Cardiac fibroblast (primary cell): ENCODE measurements at places on chromosomes 4 and X.

GRCh38 chrX:38127961-38128360 lies 92.7 kb downstream of the SRPX start:
- no peak for DNase-seq

DNA sequence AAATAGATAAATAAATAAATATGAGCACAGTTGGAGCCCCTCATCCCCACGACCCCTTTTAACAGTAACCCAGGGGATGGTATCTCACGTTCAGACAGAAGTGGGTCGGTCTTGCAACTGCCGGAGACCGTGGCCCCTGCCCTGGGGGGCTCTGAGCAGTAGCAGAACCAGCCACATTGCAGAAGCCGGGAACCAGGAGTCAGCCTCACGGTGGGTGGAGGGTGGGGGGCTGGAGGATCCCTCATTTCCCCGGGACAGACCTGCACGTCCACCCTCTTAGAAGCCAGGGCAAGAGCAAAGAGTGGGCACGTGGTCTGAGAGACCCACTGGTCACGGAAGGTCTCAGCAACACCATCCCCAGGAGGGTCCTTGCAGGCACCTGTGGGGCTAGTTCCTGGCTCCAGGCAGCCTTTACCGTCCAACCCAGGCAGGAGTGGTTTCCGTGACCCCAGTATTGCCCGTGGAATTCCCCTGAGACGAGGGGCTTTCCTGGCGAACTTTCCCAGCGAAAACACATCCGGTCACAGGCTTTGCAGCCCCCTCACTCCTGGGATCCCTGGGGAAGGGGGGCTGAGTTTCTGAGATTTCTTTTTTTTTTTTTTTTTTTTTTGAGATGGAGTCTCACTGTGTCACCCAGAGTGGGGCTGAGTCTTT lies 8.8 kb upstream of the IL3RA start:
- DNase-seq: no peak

DNA sequence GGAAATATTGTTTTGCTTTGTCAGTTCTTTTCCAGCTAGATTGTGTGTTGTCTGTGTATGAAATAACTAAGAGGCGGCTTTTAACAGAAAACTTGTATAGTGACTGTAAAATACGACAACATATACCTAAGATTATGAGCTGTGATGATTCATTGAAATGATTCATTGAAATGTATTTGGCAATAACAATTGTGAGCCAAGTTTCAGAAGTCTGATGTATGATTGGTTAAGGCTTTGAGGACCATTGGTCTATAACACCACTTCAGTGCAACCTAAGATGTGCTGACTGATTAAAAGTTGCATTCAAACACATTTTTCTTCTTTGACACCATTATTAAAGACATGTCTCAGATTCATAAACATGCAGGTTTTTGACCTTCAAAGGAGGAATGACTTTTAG lies 76.6 kb downstream of the PTPN13 start:
- peak; percentile 89 for DNase-seq

DNA sequence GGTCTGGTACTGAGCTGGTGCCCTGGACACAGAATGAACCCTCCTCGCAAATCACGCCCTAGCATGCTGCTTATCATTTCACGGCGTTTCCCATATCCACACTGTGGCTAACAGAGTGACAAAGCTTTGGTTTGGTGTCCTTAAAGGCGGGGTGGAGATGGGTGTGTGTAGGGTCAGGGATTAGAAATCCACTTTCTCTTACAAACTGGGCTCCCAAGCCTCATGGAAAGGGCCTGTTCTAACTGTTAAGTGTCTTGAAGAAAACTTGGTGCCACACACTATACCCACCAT lies 735 bp upstream of the CHRDL1 start:
- DNase-seq: no peak

DNA sequence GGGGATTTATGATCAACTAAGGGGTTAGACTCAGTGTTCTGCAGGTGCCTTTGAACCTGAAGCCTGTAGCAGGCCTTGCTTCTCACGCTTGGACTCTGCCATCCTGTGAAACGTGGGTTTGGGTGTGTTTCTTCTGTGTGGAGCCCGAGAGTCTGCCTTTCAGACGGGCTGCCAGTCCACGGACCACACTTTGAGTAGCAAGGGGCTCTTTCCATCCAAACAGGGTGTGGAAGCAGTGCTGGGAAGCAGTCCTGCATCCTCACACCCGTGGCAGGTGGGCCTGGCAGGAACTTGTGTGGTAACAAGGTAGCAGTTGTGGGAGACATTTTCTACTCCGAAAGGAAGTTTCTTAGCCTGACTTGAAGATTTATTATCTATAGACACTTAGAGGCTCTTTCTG lies 22.7 kb downstream of the RGS12 start:
- DNase-seq: no peak

DNA sequence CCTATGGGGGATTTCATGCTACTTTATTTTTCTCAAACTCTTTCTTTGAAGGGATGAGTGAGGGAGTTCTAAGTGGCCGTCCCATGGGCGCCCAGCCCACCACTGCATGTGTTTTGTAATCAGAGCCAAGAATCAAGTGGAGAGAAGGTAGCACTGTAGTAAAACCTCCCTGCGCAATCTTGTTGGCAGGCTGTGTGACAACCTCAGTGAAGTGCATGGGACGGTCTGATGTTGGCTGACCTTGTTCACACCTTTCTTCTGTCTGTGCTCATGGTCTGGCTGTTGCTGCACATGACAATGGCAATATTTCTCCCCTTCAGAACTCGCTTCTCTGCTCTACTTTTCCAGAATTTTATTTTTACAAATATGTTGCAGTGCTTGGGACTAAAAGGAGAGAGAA lies 71.2 kb upstream of the SHISA3 start:
- no peak for DNase-seq

DNA sequence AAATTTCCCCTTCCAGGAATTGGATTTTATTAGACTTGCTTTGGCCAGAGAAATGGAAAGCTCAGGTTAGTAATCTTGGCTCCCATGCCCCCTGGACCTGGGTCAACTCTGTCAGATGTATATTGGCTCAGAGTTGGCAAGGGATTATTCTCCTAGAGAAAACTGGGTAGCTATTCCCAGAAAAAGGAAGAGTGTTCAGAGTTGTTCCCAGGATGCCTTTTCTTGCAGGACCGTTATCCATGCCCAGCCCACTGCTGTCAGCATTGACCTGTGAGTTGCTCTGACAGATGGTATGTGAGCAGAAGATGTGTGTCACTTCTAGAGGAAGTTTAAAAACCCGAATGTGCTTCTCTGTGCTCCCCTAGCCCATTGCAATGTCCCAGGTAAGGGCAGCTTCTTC lies 509.9 kb upstream of the ZFP42 start:
- no peak for DNase-seq

- no peak for DNase-seq
Measured at GRCh38 chrX:20620306-20620705, 353.6 kb upstream of the RPS6KA3 start.

DNA sequence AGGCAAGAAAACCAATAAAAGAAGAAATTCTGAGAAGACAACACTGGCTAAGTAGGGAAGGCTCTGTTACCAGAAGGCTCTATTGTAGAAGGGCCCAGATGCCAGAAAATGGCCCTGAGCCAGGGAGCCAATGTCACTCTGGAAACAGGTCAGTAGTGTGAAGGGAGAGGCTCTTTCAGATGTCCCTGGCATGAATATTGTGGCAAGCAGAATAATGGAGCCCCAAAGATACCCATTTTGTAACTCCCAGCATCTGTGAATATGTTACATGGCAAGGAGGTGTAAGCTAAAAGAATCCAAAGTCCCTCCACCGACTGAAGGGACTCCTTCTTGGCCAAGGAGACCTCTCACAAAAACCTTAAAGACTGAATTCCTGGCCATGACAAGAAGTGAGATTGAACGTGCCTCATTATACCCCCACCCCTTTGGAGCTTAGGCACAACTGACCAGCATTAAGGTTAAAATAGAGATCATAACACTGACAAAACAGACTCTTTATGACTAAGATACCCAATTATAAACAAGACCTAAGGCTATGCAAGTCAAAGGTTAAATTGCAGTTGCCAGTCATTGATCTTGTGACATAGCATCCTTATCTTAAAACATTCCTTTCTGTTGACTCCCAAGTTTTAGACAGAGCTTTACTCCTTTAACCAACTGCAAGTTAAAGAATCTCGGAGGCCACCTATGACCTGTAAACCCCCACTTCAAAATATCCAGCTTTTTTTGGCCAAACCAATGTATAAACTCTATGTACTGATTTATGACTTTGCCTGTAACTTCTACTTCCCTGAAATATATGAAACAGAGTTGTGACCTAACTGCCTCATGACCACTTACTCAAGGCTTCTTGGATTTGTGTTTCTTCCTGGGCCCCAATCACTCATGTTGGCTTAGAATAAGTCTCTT lies 42.2 kb upstream of the SMIM10 start:
- peak; percentile 66 for DNase-seq

- DNase-seq: no peak
Measured at GRCh38 chr4:99507762-99508161, 3.1 kb upstream of the C4orf17 start.

DNA sequence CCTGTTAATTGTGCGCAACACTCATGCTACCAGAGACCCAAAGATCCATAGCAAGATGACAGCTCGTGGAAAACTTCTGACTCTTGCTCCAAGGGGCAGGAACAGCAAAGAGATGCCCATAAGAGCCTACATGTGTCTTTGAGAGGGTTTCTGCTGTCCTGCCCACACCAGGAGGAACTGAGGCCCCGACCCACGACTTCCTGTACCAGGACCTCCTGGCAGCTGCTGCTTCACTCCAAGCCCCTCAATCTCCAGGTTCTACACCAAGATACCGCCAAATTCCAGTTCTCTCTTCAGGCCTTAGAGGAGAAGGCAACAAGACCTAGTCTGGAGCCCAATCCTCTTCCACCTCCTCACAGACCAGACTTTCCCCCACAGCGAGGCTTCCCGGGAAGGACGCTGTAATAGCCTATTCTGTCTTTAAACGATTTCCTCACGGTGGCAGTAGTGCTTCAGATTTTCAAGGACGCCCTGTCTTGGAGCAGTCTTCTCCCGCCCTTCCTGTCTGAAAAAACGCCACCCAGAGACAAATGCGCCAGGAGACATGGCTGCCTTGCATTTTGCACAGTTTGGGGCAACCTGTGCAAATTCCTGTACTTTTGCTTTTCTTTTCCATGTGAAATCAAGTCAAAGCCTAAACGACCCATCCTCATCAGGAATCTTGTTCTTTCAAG lies 230.2 kb upstream of the STK26 start:
- peak; percentile 34 for DNase-seq

GRCh38 chrX:9728261-9728660 lies 37.4 kb downstream of the GPR143 start:
- DNase-seq: no peak

DNA sequence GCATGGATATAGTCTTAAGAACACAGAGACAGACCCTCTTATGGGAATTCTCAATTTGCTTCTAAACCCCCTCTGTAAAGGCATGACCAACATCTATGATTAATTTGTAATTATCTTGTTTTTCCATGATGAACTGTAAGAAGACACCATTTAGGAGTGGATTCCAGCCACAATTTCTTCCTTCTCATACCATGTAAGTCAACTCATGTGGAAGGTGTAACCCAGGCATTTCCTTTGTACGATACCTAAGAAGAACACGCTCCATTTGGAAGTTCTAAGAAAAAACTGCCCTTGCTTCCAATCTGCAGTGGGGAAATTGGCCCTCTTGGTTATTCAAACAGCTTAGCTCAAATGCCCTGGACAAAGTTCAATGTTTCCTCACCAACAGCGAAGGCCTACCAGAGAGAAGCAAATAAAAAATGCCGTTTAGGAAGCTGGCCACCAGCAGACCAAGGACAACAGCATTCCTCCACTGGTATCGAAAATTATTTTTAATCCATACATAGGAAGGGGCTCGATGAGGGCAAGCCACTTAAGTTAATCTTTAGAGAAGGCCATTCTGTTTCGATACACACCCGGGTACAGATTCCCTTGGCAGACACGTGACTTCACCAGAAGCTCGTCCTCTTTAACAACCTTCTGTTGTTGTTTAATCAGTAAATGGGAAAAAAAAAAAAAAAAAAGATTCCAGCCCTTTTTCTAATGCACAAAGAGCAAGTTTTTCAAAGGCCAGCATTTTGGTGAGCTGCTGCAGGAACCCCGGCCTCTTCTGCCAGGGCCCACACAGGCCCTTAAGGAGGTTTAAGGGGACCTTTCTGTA lies 2.6 kb downstream of the DHRSX start:
- peak; percentile 42 for DNase-seq

- no peak for DNase-seq
Measured at GRCh38 chr4:33054161-33054560, 2334.0 kb downstream of the PCDH7 start.

DNA sequence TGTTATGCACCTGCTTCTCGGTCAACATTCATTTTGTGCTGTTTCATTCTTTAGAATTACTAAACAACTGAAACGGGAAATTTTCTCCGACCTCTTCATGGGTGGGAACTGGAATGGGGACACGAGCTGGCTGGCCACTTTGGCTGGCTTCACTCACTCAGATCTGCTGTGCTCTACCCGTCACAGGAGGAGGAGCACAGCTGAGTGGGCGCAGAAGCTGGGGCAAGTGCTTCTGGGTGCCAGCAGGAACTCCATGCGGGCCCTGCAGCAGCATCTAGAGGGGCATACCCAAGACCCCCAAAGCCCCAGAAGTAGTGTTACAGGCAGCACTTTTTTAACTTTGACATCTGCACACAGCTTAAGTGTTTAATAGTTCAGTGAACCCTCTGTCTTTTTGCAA lies 109.6 kb downstream of the TMEM144 start:
- DNase-seq: no peak

GRCh38 chrX:155923200-155923599 lies 42.1 kb downstream of the VAMP7 start:
- DNase-seq: no peak

DNA sequence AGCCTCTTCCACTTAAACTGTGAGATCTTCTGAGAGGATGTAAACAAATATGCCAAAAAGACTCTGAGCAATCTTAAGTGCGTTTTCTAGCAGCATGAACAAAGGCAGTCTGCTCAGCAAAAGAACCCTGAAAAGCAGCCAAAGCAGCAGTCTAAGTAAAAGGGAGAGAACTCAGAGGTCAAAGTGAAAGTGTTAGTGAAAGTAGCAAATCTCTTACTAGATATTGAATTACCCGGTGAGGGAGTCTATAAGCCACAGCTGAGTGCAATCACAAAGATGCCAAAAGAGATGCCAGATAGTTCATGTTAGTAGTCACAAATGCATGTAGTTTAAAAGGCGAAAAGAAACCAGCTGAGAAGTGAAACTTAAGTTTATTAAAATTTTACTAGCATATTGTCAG lies 7.9 kb upstream of the GNRHR start:
- peak; percentile 36 for DNase-seq

GRCh38 chr4:97786306-97786920 lies 356.9 kb downstream of the STPG2 start:
- DNase-seq: no peak

DNA sequence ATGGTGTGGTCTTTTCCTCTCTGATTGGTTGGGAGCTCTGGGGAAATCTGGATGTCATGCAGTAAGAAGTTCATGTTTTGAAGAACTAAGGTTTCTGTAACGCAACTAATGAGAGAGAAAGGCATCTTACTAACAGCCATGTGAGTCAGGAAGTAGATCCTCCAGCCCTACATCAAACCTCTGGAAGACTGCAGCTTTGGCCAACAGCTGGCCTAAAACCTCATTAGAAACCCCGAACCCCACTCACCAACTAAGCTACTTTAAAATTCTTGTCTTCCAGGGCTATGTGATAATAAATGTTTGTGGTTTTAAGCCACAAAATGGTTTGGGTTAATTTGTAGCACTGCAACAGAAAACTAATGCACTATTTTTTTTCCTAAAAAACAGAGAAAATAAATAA lies 549.0 kb upstream of the GRID2 start:
- DNase-seq: peak; percentile 3

GRCh38 chrX:100994352-100995281 lies 25.1 kb downstream of the ARL13A start:
- peak; percentile 10 for DNase-seq
